ENCODE measurements at places on chromosomes 11 and 22. TPM values are rescaled to one million over a fixed set of nuclear protein-coding genes. Genes with fewer than 3 reads are reported as not detected.

GRCh38 chr11:133004369-133004768 lies 527.9 kb downstream of the OPCML start:
- no peak for DNase-seq

DNA sequence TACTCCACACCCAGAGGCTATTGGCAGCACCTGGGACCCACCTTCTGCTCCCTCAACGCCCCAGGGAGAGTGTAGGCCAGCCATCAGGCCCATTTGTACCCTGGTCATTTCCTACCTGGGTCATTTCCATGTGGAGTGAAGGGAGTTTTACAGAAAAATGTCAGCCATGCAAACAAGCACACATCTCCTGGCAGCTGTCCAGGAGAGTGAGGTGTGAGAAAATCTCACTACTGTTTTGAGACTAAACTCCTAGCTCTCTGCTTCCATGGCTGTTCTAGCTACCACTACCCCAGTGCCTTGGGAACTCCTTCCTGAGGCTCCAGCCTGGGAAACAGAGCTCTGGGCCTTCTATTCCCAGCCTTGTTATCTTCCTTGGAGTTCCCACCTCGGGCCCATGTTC lies 2.8 kb upstream of the TMPRSS13 start:
- DNase-seq = no peak

DNA sequence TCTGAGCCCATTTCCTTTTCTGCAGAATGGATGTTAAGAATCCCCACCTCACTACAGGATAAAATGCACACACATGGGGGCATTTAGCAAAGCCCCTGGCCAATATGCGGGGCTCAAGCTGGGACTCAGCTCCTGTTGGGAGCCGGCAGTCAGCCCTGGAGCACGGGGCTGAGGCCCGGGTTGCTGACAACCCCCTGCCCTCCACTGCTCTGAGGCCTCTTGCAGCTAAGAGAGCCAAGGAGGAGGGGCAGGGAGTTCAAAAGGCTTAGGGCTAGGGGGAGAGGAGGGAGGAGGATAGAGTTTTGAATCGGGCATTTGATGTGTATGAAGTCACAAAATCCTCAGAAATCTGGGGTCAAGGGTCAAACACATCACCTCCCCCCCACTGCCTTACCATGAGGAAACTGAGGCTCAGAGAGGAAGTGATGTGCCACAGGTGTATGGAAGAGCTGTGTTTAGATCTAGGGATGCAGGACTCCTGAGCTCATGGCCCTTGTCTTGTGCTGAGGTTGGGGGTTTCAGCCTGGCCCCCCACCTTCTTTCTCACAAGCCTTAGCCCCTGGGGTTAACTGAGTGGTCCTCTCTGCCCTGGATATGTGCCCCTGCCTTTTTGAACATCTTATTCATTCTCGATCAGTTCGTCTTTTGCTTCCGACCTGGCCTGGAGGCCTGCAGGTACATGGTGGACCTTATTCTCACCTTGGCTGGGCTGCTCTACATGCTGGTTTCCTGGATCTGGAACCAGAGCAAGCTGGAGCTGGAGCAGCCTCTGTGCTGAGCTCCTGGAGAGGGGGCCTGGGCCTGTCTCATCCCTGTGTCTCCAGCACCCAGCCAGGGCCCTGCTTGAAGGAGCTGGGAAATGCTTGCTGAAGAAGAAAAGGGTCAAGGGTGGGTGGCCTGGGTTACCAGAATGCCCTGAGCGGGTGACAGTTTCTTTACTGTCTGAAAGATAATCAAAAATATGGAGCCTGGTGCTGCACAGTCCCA lies 80.3 kb downstream of the LRRC32 start:
- DNase-seq = no peak

- no peak for DNase-seq
Measured at GRCh38 chr11:118819334-118820024, 28.5 kb upstream of the DDX6 start.

- no peak for DNase-seq
Measured at GRCh38 chr11:7964873-7965272, 374 bp downstream of the NLRP10 start.

GRCh38 chr22:29816539-29816938 lies 21.5 kb downstream of the ASCC2 start:
- no peak for DNase-seq

- DNase-seq = no peak
Measured at GRCh38 chr11:10289765-10290380, 4.1 kb downstream of the SBF2 start.

DNA sequence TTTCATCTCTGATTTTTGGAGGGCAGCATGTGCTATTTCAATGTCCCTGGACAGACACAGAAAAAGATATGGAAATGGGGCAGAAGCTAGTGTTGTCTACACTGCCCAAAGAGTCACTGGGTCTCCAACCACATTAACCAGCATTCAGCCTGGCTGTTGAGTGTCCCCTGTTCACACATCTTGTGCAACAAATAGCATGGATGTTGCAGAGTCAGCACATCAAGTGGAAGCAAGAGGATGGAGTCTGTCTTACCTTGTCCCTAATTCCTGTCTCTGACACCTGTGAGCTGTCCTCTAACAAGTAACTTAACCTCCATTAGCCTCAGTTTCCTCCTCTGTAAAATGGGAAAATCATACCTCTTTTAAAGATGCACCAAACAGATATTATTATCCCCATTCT lies 60.2 kb downstream of the RCN1 start:
- no peak for DNase-seq

DNA sequence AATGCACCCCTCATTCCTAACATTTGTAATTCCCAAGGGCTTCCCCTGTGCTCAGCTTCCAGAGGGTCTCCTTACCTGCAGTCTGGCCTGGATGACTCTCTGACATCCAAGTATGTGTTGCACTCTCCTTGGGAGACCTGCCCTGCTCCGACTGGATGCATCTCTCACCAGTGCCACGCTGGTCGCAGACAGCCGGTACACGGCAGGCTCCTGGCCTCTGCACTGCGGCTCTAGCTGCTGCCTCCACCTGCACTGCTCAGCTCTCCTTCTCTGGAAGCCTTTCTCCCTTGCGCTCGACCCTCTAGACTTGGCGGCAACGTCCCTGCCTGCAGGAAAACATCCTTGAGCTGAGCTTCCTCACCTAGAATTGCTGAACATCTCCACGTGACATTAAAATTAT lies 685.9 kb downstream of the BRD1 start:
- DNase-seq = no peak

- no peak for DNase-seq
Measured at GRCh38 chr11:88814076-88814475, 251.7 kb downstream of the GRM5 start.

- DNase-seq = no peak
Measured at GRCh38 chr22:38873469-38874411, 1.7 kb upstream of the CBX6 start.

DNA sequence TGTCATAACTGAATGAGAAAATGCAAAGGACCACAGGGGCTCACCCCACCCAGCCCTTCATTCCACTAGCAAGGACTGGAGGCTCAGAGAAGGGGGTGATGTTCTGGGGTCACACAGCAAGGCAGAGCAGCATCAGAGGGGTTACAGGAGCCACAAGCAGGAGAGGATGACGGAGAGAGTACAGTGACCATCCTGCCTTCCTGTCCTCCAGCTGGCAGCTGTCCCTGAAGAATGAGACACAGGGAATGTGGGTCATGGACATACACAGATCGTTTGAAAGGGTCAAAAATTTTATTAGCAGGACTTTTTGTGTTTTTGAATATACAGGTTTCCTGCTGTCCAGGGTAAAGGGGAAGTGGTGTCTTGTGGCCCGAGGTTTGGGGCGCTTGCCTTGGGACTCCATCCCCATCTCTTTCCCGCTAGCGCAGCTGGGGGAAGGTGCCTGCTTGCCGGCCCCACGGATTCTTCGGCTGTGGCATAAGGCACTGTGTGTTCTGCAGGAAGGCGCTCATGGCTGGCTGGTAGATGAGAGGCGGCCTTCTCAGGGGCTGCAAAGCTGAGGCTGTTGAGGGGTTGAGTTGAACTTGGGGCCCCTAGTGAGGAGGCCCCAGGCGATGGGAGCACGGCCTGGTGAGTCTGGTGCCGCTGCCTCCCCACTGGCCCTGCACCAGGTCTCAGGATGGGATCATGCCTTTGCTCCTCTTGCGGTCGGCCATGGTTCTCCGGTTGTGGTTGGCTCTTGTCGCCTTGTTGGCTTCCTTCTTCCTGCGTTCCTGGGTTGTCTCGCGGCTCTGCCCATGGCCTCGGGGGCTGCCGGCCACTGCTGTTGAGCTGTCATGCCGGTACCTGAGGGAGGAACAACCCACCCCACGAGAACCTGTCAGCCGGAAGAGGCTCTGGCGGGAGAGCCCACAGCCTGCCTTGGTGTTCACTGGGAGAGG lies 21.4 kb downstream of the UQCR10 start:
- DNase-seq = no peak

GRCh38 chr11:30984442-30984816 lies 385.1 kb downstream of the DCDC1 start:
- DNase-seq = peak; percentile 16

DNA sequence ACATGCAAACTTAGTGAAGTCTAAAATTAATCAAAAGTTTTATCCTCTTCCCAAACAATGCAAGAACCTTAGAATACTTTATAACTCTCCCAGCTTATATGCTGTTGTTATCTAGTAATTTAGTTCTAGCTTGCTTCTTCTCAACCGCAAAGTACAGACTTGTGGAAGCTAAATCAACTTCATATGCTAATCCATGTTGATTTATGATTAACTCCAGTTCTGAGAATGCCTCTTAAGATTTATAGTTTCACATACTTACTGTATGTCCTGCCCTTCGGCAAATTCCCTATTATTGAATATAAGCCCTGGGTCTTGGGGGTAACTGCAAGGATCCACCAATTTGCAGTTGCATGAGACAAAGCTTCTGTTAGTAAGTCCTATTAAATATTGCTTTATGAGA lies 17.6 kb upstream of the SLC35F2 start:
- DNase-seq = no peak

GRCh38 chr11:64763526-64764039 lies 3.8 kb upstream of the PYGM start:
- no peak for DNase-seq

- no peak for DNase-seq
Measured at GRCh38 chr22:46077669-46078099, 72.6 kb upstream of the PPARA start.

DNA sequence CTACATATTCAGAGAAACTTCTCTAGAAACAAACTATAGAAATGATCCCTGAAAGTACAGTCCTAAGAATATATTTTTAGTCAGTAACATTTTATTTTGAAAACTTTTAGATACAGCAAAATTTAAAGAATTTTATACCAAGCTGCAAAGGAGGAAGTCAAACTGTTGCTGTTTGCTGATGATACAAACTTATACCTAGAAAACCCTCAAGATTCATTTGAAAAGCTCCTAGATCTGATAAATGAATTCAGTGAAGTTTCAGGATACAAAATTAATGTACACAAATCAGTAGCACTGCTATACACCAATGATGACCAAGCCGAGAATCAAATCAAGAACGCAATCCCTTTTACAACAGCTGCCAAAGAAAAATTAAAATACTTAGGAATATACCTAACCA lies 10.1 kb downstream of the ZBTB44 start:
- DNase-seq = no peak

DNA sequence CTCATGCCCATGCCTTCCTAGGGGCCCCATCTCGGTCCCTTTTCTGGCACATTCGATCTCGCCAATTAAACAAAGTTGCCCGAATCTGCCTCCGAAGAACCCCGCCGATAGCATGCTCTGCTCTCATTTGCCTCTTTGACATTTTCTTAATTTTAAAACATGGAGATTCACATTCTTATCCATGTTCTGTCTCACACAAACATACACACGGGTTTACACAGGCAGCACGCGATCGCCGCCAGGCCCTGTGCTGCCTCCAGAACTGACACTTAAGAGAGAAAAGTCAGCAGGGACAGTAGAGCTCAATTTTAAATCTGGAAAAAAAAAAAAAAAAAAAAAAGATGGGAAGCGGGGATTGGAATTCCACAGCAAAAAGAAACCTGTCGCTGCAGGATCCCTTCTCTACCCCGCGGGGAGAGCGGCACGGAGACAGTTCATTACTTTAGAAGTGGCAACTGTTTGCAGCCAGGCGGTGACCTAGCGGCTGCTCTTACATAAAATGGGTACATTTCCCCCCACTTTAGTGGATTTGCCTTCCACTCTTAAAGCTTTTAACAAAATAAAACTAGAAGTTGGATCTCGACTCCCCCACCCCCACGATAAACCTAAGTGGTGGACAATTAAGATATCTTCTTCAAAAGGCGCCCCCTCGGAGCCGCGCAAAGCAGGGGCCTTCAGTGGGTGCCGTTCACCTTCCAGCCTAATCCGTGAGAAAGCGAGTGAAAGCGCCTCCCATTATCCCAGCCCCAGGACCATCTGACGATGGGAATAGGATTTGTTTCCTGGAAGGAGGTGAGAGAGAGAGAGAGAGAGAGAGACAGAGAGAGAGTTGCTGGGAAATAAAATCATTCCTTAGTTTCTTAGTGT lies 13.7 kb downstream of the PAX6 start:
- DNase-seq = no peak

DNA sequence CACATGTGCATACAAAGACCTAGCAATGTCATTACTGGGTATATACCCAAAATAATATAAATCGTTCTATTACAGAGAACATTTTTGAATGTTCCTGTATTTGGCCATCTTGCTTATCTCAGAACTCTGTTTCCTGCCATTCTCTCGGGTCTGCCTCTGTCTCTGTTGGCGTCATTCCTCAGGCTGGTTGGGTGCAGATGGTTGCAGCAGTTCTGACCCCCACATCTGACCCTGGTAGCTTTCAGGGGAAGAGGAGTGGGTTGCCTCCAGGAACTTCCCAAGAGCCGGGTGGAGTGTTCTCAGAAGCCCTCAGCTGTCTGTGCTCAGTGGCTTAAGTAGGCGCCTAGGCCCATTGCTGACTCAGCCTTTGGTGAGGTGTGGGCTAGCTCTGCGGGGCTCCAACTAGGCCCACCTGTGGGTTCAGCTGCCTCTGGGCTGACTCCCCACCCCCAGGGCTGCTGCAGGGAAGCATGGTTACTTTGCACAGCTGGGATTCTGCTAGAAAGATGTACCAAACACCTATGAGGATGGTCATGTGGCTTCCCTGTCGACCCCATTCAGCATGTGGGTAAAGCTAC lies 114.0 kb downstream of the TBC1D22A start:
- DNase-seq = no peak

DNA sequence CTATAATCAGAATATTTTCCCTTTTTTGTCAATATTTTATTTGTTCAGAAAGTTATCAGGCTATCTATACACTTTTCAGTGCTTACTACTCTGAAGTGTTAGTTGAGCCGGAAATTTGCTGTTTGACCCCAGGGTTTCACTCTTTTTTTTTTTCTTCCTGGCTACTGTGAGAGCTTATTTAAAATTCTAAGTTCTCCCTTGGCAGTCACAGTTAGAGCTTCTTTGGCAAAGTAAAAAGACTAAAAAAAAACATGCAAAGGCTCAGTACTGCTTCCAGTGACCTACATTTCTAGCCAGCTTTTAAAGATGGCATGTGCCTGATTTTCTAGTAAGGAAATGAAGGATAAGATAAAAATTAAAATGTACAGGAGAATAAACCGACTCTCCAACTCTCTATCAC lies 48.4 kb downstream of the ELP4 start:
- DNase-seq = peak; percentile 1

The C11orf86 gene
- total RNA-seq = not detected

The CELSR1 gene
- 18.1 TPM for total RNA-seq

The CLDN5 gene
- 147 TPM for total RNA-seq

The MDK gene
- total RNA-seq = 81.8 TPM

The EIF4G2 gene
- 632 TPM for total RNA-seq

The CNGA4 gene
- not detected for total RNA-seq

The TRIM48 gene
- not detected for total RNA-seq

The LGR4 gene
- total RNA-seq = 69.4 TPM

The GSC2 gene
- not detected for total RNA-seq

The MRPL49 gene
- 38.1 TPM for total RNA-seq
